Activated CD4-positive, alpha-beta T cell treated with anti-CD3 and anti-CD28 coated beads for 48 hours (primary cell): ENCODE measurements at places on chromosomes 5 and 9.

- no peak for DNase-seq
Observed at GRCh38 chr5:128630121-128630520, 92.1 kb upstream of the FBN2 start.

DNA sequence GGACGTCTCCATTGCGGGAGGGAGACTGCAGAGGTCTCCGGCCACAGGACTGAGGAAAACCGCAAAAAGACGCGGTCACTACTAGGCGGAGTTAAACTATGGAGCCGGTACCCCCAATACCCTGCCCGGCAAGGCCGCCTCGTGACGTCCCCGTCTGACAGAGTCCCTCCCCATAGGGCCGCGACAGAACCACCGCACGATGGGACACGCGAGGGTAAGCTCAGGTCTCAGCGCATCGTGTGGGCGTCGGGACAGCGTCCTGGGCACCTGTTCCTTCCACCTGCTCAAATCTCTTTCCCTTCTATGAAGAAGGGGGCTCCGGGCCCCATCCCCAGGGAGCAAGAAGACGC is 35.2 kb upstream of the GLDC start:
- peak; percentile 87 for DNase-seq

DNA sequence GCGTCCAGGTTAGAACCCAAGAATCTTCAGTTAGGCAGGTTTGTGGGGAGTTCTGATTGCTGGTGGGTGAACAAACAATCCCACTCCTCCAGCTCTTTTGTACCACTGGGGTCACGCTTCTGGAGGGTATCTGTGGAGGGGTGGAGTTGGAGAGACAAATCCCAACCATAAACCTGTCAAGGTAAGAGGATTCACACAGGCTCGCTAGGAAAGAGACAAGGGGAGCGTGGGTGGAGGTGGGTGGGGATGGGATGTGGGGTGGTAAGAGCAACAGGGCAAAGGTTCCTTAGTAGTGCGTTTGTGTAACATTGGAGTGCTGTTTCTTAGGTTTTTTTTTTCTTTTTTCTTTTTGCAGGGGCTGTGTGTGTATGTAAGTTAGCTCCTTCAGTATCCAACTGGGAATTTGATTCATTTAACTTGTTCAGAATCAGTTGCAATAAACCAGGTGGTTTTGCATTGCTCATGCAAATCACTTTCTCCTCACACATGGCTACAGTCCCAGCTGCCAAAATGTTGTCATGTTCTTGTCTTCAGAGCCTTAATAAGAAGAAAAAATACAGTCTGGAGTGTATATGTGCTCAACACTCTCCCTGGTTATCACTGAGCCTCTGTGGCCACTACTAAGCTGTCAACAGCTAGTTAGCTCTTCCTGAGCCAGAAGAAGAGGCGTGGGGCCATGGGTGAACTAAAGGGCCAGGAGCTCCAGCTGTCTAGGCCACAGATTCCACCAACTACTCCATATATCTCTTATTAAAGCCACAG is 164.0 kb upstream of the RAD23B start:
- DNase-seq, result no peak

DNA sequence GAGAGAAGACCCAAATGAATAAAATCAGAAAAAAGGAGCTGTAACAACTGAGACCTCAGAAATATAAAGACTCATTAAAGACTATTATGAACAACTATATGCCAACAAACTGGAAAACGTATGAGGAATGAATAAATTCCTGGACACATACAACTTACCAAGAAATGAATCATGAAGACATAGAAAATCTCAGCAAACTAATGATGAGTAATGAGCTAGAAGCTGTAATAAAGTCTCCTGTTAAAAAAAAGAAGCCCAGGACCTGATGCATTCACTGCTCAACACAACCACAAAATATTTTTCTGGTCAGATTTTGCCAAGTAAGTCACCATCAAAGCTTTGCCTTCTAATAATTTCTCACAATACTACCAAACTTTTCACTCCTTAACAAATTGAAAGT is 666.7 kb downstream of the LRRC70 start:
- no peak for DNase-seq

GRCh38 chr9:87630266-87630665 is 95.7 kb upstream of the CTSL start:
- no peak for DNase-seq

DNA sequence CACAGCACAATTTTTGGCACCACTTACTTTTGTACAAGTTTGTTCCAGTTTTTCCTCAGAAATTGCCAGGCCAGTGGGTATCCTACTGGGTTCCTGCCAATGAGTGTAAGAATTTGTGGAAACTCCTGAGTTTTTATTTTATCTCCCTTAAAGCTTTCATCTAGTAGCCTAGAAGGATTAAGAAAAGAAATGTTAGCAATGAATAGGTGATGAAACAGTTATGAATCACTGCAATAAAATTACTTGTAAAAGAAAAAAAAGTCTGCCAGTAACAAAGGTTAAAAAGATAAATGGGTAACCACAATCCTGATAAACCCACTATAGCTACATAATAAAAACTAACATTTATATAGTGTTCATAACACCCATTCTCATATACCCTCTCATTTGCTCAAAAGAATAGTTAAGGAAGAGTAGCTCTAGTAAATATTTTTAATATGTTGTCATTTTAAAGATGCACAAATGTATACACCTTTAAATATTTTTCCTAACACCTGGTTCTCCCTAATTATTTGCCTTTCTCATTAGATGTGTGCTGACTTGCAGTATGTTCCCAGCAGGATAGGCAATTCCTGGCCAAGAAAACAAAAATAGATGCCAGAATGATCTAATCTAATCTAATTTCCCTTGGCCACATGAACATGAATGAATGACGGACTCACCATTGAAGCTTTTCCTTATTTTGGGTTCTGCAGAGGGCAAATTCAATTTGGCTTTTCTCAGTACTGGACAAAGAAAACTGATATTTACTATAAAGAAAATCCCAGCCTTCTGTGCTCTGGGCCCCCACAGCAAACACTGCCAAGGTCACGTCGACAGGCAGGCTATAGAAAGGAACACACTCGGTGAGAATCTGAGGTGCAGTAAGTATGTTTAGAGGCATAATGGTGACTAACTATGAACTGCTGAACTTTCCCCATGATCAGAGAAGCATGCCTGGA is 26.4 kb downstream of the ERAP1 start:
- no peak for DNase-seq
